ENCODE measurements at places on chromosomes 11 and 22.
A peak's percentile ranks its signal among the peaks of the same experiment; 100 is the strongest.

DNA sequence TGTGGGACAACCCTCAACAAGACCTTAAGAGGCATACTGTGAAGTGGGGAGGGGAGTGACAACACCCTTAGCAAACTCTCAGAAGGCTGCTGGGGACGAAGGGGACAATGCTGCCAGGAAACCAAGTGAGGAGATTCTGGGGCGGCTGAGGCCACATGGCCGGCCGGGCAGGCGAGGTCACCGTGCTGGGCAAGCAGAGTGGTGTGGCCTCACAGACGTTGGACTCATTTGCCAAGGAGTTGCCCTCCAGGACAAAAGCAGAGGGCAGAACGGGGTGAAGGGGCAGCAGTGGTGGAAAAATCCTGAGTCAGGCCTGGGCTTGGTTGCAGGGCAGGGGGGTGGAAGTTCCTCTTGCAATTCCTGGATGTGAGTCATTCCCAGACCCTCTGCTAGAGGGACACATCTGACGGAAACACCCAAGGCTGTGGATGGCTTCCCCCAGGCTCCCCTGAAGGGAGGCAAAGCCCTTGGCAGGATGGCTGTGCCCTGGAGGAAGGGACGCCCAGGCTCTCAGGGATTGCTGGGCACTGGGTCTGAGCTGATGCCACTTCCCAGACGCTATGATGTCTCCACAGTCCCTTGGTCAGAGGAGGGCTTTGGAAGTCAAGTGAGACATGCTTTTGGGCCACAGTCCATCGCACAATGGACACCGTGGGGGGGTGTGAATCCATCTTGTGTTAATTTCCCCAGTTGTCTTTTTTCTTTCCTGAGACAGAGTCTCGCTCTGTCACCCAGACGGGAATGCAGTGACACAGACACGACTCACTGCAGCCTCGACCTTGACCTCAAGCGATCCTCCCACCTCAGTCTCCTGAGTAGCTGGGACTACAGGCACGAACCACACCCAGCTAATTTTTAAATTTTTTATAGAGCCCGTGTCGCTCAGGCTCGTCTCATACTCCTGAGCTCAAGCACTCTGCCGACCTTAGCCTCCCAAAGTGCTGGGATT, 16.2 kb upstream of the SHANK3 start:
- peak; percentile 59 for DNase-seq

- DNase-seq, result no peak
Measured at GRCh38 chr11:116895048-116895757, 57.8 kb upstream of the APOA1 start.

DNA sequence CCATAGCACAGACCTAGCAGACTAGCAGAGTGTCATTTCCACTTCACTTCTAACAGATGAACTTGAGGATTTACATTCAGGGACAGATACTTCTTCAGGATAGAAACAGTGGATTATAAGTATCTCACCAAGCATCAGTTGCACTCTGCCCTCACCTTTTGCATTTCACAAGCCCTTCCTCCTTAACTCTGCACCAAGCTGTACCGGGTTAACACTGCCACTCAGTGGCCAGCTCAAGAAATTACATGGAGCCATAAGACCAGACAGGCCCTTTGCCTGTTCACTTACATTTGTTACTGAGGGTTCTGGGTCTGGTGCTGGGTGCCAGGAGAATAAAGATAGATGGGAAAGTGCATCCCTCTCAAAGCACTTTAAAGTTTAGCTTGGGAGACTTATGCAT, 309.8 kb downstream of the SHANK2 start:
- DNase-seq, result peak; percentile 5

DNA sequence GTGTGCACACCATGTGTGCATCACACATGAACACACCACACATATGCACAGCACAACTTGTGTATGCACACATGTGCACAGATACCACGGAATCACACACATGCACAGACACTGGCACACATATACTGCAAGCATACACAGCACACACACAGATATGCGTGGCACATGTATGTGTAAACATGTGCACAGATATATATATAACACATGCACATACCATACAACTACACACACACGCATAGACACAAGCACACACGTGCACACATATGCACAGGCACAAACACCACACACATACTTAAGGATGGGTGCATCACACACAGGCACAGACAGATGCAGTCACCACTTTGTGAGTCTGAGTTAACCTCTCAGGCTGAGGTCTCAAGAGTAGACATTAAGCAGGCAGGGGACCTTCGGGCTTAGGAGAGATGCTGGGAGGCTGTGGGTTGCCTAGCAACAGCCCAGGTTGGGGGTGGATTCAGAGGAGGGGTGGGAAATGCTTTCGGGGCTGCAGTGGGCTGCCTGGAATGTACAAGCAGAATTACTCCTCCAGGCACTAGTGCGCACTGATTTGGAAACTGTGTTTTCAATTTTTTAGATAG, 82.9 kb downstream of the MYO18B start:
- DNase-seq, result no peak

GRCh38 chr11:103453915-103454709, 344.9 kb downstream of the DYNC2H1 start:
- no peak for DNase-seq

GRCh38 chr11:131486100-131486499, 115.7 kb downstream of the NTM start:
- no peak for DNase-seq

- peak; percentile 96 for DNase-seq
Measured at GRCh38 chr11:70203751-70204465, 812 bp downstream of the FADD start.

DNA sequence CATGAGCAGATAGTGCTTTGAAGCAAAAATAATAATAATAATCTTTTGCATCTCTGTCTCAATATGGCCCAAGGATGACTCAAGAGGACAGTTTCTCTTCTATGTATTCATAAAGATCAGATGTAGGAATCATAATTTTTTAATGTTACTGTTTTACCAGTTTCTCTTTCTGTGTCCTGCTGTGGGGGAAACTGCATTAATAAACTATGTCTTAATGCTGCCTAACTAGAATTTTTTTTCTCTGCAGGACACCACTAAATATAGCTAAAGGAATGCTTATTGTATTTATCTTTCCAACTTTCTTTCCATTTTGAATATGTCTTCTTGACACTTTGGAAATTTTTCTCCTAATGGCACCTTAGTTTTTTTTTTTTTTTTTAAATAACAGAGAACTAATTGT, 6.5 kb downstream of the FJX1 start:
- no peak for DNase-seq

GRCh38 chr11:100220801-100221200, 466.3 kb upstream of the ARHGAP42 start:
- DNase-seq, result no peak

DNA sequence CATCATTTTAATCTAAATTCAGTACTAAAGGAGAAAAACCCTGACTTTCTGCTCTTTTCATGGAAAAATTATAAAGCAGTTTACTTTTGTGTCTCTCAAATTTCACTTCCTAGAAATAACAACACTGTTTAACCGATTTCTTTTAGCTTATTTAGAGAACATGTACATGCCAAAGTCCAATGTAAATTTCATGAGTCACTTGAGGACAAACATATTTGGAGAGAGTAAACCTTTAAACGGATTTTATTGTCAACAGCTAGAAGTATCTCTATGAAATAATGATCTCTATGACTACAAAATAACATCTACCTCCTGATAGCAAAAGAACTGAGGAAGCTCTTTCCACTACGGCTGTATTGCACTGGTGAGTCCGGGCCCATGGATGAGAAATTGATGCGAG, 46.3 kb upstream of the SLC22A25 start:
- no peak for DNase-seq

- DNase-seq, result peak; percentile 31
Measured at GRCh38 chr11:3613998-3614741, 27.6 kb downstream of the ART5 start.

DNA sequence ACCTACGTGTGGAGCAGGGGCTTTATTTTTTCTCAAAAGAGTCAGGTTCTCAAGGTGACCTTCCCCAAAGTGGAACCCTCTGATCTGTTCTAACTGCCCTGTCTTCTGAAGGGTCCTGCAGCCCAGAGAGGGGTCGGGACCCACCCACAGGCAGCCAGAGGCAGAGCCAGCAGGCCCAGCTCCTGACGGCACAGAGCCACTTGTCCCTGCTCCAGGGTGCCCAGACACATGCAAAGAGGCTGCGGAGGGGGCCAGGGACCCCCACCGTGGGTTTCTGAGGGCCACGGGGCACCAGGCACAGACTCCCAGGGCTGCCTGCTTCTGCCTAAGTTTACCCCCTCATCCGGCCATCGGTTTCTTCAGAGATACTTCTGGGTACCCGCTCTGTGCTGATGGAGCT, 37.1 kb downstream of the FLRT1 start:
- no peak for DNase-seq

- no peak for DNase-seq
Measured at GRCh38 chr11:64786308-64786707, 8.0 kb upstream of the SF1 start.

DNA sequence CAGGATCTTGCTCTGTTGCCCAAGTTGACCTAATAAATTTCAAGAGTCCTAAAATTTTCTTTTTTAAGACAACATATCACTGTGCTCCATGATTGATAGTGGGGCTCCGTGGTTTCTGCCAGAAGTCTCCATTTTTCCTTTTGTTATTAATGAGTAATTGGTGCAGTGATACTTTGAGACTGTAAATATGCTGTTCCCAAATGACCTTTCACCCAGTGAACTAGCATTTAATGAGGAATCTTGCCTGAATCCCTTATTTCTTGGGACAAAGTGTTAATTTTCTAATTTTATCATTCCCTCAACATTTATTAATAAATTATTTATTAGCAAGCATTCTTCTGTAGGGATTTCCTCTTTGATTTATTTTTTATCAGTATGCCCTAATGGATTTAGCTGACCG, 2.3 kb upstream of the DHCR7 start:
- DNase-seq, result no peak

GRCh38 chr11:61587541-61587941, 6.7 kb upstream of the SYT7 start:
- no peak for DNase-seq

DNA sequence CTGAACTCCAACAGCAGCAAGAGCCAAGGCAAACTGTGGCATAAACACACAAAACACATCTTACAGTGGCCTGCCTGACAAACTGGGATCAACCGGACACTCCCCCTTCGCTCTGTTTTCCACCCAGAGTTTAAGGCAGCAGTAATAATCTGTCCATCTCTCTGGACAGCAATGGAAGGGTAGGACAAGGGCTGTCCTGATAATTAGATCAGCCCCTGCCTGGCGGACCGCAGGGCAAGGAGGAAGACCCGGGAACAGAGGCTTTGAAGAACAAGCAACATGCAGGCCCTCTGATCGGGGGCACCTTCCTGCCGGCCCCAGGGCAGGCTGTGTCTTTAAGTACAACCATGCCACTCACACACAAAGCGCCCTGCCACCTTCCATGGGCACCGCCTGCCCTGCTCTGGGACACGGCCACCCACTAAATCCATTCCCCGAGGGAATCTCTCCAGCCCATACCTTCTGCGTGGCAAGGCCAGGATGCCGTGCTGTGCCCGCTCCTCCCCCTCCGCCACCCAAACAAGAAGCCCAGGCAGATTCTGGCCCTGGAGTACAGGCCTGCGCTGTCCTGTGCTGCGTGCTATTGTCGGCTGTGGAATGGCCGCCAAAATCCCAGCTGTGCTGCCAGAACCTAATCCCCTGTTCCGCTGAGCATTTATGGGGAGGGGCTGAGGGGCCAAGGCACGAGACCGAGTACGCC, 38.8 kb downstream of the NUMA1 start:
- peak; percentile 37 for DNase-seq

DNA sequence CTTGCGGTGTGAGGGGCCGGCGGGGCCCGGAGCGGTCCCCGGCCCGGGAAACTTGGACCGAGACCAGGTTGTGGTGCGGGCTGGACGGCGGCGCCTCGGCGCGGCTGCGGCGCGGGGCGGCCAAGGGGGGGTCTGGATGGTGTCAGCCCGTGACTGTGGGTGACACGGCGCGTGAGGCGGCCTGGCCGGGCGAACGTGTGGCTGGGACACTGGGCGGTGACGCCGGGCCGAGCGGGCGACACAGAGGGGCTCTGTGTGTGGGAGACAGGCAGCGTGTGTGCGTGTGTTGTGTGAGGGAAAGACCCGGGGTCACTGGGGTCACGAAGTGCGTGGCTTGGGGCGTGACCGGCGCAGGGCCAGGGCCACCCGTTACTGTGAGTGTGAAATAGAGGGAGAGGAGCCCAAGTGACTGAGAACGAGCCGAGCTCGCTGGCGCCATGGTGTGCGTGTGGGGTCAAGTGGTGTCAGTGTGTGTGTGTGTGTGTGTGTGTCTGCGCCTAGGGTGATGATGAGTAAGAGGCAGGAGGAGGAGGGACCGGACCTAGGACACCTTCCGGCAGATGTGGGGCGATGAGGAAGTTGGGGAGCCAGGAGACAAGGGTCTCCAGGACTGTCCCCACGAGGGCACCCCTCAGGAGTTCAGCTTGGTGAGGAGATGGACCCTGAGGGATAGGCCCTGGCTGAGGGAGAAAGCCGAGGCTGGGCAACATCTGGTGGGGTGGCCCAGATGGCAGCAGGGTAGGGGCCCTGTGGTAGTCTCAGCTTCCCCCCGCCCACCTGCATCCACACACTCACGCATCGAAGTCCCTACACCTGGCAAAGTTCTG, 817 bp downstream of the RELT start:
- peak; percentile 87 for DNase-seq

DNA sequence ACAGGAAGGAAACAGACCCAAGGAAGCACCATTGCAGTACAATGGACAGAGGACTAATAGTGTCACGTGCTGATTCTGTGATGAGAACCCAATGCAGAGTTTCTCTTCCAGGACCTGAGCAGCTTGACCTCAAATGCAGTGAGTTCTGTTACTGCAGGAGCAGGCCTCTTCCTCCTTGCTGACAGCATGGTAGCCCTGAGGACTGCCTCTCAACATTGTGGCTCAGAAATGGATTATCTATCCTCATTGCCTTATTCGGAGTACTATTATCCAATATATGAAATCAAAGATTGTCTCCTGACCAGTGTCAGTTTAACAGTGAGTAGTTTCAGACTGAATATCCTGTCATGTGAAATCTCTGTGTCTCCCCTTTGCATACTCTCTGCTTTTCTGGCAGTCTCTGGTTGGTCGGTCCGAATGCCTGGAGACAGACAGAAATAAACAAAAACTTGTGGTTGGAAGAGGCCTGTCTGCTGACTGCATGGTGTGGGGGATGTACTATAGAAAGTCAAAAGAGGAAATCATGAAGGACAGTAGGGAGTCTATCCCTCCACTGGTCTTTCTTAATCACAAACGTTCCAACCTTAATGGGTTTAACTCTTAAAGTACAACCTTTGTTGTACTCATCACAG, 6.9 kb upstream of the MS4A14 start:
- DNase-seq, result peak; percentile 21

All from hematopoietic multipotent progenitor cell (in vitro differentiated cells).